Coronary artery (tissue), 2 donors: ENCODE measurements at places on chromosomes 6 and 20.

DNA sequence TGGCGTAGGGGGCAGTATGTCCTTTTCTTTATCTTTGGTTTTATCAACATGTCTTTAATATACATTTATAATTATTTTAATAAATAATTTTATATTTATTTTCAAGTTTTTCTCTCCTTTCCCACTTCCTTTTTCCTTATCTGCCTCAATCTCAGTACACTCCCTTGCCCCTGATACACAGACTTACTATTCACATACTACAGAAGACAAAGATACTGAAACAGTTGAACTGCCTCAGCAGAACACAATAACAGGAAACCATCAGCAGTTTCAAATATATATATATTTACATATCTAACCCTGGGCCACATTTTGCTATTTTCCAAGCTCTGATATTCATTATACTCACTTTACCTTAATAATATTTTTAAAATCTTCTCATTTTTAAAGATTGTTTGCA is 19.8 kb downstream of the IBTK start:
- DNase-seq, result no peak

GRCh38 chr6:140001005-140001404 is 626.6 kb upstream of the CITED2 start:
- DNase-seq, result no peak

DNA sequence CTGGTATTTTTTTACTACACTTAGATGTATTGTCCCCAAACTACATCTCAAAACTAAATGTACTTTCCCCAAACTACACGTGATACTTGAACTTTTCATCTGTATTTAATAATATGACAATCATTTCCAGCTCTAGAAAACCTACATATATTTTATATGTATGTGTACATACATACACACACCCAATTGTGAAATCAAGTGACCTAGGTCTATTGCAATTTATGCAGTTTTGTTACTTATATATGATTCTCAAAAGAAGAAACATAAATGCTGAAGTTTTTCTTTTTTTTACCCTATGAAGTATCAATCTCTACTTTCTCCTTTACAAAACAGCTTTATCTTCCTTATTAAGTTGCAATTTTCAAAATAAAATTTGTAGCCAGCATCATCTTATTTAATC is 4.7 kb downstream of the ADNP start:
- DNase-seq, result no peak

- DNase-seq, result no peak
Observed at GRCh38 chr6:13405961-13406477, 77.7 kb upstream of the TBC1D7 start.

GRCh38 chr6:16163535-16164300 is 34.8 kb downstream of the MYLIP start:
- DNase-seq, result no peak

- no peak for DNase-seq
Observed at GRCh38 chr6:167528239-167528638, 203.4 kb downstream of the TTLL2 start.

DNA sequence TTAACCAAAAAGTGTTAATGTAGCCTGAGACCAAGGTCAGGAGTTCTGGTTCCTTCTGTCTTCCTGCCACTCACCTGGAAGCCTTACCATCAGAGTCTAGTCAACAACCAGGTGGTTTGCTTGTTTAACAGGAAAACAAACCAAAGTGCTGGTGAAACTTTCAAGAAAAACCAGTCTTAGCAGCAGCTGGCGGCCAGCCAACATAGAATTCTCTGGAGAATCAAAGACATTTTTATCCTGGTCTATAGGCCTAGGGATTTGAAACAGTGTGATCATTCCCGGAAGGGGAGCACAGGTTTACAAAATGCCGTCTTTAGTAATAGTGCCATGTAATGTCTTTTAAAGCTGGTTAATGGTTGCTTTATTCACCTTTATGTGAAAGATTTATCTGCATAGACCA is 146.6 kb upstream of the AKIRIN2 start:
- no peak for DNase-seq

DNA sequence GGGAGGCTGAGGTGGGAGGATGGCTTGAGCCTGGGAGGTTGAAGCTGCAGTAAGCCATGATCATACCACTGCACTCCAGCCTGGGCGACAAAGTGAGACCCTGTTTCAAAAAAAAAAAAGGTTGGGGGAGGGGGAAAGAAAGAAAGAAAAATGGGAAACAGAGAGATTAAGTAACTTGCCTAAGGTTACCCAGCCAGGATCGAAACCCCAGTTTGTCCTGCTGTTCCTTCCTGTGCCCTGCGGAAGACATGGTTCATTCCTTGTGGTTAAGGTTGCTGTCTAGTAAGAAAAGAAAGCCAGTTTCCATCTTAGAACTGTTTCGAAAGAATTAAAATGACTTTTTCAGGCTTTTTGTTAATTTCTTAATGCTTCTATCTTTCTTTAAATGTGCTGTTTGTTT is 29.8 kb downstream of the C6orf89 start:
- DNase-seq, result no peak
